ENCODE measurements at places on chromosomes 13 and 19.

GRCh38 chr13:52112591-52112990 lies 16.3 kb downstream of the NEK5 start:
- no peak for DNase-seq

DNA sequence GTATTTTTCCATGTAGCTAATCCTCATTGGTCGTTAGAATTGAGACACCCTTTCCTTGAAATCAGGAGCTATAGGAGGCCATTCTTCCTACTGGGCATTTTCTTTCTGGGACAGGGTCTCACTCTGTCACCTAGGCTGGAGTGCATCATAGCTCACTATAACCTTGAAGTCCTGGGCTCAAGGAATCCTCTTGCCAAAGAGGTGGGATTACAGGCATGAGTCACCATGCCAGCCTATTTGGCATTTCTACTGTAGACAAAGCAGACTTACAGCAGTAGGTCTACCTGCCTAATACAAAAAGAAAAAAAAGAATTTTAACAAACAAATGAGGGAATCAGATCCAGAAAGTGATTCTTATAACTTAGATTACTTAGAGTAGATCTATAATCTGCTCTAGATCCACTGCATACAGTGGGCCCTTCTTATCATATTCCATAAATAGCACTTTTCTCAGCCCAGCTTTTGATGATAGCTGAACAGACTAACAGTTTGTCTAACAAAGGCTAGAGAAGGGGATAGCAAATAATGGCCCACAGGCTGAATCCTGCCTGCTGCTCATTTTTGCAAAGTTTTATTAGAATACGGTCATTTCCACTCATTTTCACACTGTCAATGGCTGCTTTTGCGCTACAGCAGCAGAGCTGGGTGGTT lies 36.7 kb upstream of the USPL1 start:
- DNase-seq: no peak

GRCh38 chr13:82477436-82477835 lies 1404.8 kb downstream of the SLITRK1 start:
- no peak for DNase-seq

DNA sequence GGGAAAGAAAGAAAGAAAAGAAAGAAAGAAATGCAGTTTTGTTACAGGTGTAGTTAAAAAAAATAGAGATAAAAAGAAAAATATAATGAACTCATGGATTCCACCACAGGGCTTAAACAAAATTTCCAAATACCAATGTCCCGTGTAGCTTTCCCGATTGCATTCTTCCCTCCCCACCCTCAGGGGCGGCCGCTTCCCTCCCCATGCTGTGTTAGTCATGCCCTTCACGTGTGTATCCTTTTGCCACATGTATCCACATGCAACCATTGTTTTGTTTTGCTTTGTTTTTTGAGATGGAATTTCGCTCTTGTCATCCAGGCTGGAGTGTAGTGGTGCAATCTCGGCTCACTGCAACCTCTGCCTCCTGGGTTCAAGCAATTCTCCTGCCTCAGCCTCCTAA lies 3.6 kb upstream of the KMT5C start:
- no peak for DNase-seq

DNA sequence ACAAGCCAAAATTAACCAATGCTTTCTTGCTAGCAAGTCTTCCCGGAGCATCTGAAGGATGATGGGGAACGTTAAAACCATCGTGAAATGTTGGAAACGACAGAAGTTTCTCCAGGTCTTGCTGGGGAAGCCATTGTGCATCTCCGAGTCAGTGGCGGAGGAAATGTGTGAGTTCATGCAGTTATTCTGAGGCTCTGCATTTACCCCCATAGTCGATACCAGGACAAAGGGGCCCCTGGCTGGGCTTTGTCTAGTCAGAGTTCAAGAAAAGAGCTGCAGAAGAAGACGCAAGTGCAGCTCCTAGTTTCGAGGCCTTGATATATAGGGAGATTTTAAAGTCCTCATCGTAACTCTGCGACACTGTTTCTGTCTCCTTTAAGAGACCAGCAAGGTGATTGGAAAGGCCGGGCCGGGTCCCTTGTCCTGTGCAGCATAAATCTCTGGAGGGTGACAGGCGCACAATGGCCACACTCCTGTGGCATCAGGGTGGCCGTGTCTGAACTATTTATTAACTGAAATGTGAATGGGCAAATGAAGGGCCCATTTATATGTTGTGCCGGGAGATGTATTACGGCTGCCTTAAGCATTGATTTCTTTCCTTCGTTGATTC lies 172.0 kb downstream of the TEX29 start:
- DNase-seq: no peak

- no peak for DNase-seq
Measured at GRCh38 chr13:26621731-26622401, 64.4 kb downstream of the WASF3 start.

GRCh38 chr13:103018556-103018955 lies 47.7 kb downstream of the SLC10A2 start:
- no peak for DNase-seq

Data from skeletal muscle cell (primary cell).